GM20000 (cell line): ENCODE measurements at places on chromosomes 7 and 10.

DNA sequence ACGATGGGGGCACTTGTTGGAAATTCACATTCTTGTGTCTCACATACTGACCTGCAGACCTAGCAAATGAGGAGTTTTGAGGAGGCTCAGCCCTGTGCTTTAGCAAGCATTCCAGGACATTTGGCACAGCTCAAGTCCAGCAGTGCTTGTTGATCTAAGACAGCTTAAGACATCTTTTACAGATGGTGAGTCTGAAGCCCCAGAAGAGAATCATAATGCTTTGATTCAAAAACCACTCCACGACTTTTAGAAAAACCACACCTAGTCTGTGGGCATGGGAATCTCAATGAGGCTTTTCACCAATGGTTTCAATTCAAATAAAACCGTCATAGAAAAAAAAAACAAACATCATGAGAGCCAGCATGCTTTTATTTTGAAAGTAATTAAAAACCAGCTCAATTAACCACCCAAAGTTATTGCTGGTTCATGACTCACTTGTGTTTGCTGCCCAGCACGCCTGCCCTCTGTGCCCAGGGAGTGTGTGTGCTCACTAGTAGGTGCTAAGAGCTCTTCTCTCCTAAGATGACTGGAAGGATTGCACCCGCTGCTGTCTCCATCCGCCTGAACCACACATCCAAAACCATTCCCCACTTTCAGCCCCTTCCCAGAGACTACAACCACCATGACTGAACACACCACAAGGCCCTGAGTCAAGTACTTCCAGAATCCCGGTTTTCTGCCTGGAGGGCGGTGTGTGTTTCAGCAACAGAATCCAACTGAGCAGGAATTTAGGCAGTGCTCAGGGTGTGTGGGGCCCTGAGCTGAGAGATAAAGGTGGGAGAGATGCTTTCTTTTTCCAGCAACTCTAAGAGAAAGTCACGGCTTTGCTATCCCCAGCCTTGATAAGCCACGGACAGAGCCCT, 130.2 kb upstream of the ADAM12 start:
- no peak for DNase-seq

DNA sequence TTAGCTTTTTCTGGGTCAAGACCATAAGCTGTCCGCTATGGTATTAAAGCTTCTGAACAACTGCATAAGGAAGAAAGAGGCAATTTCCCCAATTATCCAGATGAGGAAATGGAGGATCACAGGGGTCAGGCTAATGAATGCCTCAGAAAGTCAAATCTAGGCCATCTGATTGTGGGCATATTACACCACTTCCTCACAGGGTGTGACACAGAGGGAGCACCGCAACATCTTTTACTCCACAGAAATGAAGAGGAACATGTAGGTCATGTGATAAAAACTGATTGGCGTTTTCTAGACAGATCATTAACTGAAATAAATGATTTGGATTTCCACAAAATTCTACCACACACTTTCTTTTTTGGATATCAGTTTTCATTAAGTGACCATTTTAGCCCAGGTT, 384.4 kb downstream of the PARD3 start:
- no peak for DNase-seq

GRCh38 chr10:118214776-118215175, 127.3 kb downstream of the FAM204A start:
- no peak for DNase-seq

- DNase-seq = no peak
These were observed 18.4 kb downstream of the RBM48 start for GRCh38 chr7:92546856-92547497.

DNA sequence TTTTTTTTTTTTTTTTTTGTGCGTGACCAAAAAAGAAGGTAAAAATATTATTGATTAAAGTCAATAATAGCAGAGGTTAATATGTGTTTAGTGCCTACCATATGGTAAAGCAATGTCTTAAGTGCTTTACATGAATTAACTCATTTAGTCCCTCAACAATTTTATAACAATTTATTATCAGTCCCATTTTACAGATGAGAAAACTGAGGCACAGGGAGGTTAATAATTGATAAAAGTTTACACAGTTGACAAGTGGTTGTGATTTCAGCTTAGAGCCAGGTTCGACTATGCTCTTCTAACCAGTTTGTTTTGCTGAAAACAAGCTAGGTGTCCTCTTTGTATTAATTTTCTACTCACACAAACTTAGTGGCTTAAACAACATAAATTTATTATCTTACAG, 67.0 kb downstream of the EXOC4 start:
- DNase-seq = no peak

GRCh38 chr7:96991546-96992191, 13.7 kb upstream of the DLX6 start:
- peak; percentile 5 for DNase-seq

- no peak for DNase-seq
These were observed 419.0 kb upstream of the GALNT17 start for GRCh38 chr7:70712942-70713341.

GRCh38 chr10:42963312-42963711, 113.6 kb upstream of the RET start:
- no peak for DNase-seq

DNA sequence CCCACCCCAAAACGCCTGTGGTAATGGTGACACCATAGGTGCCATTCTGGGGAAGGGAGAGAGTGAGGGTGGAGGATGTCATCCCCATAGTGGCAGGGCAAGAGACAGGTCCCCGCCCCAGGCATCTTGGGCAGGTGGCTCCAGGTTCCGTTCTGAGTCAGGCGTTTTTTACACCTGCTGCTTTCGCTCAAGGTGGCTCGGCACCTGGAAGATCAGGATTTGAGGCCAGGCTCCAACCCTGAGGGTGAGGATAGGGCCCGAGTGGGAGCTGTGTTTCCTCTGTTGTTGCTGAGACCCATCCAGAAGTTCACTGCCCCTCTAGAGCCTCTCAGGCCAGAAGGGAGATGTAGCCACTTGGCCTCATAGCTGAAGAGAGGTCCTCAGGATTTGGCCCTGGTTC, 36.6 kb upstream of the DUSP5 start:
- no peak for DNase-seq

- no peak for DNase-seq
These were observed 135.4 kb upstream of the PCBD1 start for GRCh38 chr10:71023704-71024283.

- peak; percentile 46 for DNase-seq
These were observed 11.1 kb upstream of the INA start for GRCh38 chr10:103265717-103266329.

DNA sequence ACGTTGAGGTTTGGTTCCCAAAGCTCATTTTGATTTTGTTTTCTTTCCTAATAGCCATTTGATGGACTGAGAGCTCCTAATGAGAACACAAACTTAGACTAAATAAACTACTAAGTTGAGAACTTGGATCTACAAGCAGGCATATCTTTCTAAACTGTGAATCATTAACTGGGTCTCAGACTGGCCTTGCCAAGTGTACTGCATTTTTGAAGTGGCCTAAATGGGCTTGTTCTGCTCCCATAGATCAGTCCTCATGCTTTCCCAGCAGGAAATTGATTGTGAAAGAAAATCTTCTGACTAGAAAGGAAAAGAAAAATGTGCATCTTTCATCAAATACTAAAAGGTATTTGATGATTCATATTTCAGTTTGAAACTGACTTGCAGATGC, 46.7 kb upstream of the RBM33 start:
- DNase-seq = no peak

DNA sequence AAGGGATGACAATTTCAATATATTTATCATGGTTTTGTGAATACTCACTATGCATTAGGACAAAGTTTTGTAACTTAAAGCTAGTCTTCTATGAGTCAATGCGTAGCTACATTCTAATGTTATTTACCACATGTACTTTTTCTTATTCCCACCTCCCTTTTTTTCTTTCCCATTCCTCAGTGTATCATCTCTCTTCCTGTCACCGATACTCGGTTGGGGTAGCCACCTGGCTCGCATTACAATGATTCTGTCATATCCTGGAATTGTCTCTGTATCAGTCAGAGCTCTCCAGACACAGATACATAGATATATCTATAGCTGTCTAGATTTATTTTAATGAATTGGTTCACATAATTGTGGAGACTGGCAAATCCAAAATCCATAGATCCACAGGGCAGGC, 9.8 kb upstream of the RALA start:
- no peak for DNase-seq

- DNase-seq = no peak
These were observed 247.5 kb downstream of the DPP6 start for GRCh38 chr7:154299736-154300135.

DNA sequence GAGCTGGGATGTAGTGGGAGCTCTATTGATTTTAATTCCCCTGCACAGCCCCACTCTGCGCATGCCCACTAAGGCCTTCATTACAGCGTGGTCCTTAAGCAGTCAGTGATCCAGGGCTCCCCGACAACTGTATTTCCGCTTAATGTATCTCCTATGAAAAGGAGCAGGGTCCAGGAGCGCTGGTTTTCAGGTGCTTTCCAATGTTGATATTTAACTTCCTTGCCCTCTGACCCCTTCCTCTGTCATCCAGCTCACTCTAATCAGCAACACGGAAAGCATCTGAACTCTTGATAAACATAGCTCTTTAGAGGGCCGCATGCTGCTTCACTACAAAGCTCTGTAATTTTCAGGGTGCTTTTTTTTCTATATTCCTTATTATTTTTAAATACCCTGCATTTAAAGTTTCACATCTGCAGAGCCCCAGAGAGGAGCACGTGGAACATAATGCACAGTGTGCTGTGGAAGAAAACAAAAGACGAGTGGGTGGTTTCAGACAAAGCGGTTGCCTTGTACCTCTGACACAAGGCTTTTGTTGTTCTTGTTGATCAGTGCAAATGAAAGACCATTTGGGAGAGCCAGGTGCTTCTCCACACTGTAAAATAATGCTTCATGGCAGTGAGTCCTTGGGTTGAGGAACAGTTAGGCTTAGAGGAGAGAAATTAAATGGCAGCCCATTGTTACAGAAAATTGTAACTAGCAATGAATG, 465.9 kb upstream of the CELF2 start:
- no peak for DNase-seq

DNA sequence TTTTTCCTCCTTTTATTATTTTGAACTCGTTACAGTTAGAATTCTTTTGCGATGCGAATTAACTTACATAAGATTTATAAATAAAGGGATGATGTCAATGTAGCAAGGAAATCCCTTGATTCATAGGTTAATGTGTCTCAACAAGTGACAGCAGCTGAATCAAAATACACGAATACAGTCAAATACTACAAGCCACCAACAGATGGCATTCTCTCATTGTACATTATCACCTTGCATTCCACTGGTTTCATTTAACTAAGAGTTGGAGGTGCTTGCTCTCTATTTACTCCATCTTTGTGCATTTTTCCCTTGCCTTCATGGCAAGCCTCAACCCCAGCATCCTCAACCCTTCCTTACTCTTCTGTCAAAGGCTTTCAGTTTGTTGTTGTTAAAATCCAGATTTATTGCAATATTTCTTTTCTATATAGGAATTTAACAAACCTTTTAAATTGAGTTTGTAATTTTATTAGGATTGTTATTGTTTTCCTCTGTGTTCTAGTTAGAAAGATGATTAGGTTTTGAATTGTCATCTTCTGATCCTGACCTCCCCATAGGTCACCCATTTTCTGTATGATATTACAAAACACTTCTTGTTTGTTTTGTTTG, 78.3 kb downstream of the SLC25A40 start:
- peak; percentile 56 for DNase-seq

GRCh38 chr10:24518981-24519597, 204.6 kb downstream of the ARHGAP21 start:
- DNase-seq = peak; percentile 41

- DNase-seq = no peak
These were observed 800.5 kb upstream of the KCND2 start for GRCh38 chr7:119472408-119473038.

DNA sequence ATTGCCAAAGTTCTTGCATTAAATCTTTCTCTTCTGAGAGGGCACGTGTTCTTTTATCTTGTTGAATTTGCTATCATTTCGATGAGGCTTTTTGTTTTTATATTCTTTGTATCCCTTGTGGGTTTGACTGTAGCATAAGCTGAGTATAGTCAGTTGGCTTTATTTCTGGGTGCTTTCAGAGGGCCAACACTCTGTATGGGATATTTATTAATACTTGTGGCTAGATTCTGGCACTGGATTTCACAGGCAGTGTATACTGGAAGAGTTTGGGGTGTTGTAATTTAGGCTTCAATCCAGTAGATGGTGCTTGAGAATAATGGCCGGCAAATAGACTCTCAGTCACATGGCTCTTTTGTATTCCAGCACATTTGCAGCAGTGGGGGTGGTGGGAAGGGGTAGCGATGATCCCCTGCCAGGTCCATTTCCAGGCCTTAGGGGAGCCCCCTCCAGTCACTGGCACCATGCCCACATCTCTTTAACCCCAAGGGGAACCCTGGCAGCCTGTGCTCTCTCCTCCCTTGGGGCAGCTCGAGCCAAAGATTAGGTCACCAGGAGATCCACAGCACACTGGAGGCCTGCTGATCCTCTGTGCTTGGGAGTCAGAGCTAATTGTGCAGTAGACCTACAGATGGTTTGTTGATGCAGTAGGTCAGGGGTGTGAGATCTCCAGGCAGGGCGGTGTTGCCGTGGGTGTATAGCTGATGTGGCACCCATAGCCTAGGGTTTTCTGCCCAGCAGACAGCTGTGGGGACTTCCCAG, 81.8 kb downstream of the PTPN20 start:
- no peak for DNase-seq
